Left hindlimb (tissue), 1 donor: ENCODE measurements at places on chromosomes 13 and 19.
A peak's percentile ranks its signal among the peaks of the same experiment; 100 is the strongest.

- DNase-seq = peak; percentile 49
These were observed 47.6 kb upstream of the MAP3K10 start for GRCh38 chr19:40143612-40144011.

- DNase-seq = peak; percentile 55
These were observed 376.1 kb downstream of the DLEU7 start for GRCh38 chr13:50467156-50468110.

DNA sequence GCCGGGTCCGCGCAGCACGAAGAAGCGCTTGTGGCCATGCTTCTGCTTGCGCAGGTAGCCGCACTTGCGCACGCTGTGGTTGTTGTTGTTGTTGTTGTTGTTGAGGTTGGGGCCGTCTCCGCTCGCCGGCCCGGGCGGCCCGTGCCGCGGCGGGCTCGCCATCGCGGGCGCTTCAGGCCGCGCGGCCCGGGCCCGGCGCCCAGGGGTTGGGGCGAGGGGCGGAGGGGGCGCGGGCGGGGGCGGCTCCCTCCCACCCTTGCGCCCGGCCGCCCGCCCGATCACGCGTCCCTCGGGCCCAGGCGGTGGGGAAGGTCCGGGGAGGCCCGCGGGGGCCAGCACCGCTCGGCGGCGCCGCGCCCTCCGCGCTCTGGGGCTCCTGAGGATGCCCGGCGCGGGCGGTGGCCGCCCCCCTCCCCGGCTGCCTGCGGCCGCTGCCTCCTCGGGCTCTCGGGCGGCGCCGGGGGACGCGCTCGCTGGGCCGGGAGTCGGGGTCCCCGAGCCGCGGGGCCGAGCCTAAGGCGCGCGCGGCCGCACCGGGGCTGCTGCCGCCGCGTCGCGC is 412 bp downstream of the IRS2 start:
- DNase-seq = no peak

DNA sequence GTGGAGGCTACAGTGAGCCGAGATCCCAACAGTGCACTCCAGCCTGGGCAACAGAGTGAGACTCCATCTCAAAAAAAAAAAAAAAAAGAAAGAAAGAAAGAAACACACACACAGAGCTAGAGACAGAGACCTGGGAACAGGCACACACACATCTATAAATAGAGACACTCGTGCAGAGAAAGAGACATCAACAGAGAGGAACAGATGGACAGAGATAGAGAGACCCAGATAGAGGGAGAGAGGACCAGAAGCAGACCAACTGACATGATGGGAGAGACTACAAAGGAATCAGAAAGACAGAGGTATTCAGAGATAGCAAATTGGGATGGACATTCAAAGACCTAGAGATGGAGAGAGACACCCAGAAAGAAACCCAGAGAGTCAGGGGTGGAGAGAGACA is 2.1 kb upstream of the CA11 start:
- DNase-seq = no peak

- no peak for DNase-seq
These were observed 47.5 kb upstream of the ESD start for GRCh38 chr13:46844431-46844830.

- peak; percentile 91 for DNase-seq
These were observed 911 bp downstream of the ENOX1 start for GRCh38 chr13:43785650-43786471.

GRCh38 chr19:17121736-17122293 is 46.2 kb downstream of the MYO9B start:
- DNase-seq = no peak

- no peak for DNase-seq
These were observed 836.1 kb upstream of the PCDH20 start for GRCh38 chr13:62251734-62252133.

DNA sequence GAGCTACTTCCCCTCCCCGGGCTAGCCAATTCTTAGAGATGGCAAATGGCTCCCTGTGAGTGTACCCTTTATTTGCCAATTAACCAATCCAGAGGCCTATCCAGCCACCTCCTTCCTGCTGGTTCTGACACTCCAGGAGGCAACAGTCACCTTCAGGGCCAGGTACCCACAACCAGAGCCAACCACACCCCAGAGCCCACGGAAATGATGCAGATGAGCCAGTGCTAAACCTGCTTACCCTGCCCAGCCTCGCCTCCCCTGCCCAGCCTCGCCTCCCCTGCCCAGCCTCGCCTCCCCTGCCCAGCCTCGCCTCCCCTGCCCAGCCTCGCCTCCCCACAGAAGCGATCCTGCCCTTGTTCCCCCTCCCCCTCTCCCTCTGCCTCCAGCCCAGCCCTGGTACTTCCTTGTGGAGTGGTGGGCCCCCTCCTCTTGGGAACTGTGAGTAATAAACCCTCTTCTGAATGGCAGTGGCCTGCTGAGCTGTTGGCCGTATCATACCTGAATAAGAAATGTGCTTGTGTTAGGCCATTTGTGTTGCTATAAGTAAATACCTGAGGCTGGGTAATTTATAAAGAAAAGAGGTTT is 173.8 kb upstream of the RNF113B start:
- no peak for DNase-seq

DNA sequence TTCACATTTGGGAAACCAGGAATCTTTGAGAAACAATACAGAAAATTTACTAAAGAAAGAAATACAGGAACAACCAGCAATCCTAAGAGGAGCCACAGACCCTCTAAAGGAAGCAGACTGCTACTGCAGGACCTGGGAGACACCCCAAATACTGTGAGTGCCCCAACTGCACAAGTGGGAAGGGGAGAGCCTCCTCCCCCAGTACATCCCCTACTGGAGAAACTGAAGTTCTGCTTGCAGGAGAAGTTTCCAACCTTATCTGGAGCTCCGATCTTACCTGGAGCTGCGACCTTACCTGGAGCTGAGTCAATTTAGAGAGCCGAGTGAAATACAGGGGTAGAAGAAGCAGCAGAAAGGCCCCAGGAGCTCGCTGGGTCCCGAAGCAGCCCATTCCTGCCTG is 236.4 kb upstream of the SPRY2 start:
- no peak for DNase-seq

GRCh38 chr13:29849071-29849631 is 1.3 kb downstream of the UBL3 start:
- DNase-seq = no peak

GRCh38 chr13:75641026-75641425 is 4.9 kb downstream of the LMO7 start:
- DNase-seq = no peak

- DNase-seq = no peak
These were observed 62.3 kb downstream of the KCNC3 start for GRCh38 chr19:50266896-50267295.

DNA sequence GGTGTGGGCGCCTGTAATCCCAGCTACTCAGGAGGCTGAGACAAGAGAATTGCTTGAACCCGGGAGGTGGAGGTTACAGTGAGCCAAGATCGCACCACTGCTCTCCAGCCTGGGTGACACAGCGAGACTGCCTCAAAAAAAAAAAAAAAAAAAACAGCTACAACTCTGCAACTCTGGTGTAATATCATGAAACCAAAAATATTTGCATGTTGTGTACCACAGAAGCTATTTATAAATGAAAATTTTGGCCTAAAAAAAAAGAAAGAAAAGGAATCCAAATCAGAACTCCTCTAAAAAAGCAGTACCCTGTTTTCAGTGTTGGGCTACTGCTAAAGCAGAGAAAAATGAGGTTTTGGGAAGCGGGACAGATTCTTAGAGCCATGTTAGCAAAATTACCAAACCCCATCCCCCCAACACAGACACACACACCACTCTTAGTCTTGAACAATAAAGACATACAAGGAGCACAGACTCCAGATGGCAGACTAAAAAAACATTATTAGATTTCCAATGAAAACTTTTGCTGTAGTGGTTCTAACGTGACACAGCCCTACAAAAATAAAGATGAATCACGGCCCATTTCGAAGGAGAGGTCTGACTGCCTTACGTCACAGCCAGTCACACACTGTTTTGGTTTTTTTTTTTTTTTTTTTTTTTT is 51.5 kb downstream of the INSR start:
- DNase-seq = no peak

DNA sequence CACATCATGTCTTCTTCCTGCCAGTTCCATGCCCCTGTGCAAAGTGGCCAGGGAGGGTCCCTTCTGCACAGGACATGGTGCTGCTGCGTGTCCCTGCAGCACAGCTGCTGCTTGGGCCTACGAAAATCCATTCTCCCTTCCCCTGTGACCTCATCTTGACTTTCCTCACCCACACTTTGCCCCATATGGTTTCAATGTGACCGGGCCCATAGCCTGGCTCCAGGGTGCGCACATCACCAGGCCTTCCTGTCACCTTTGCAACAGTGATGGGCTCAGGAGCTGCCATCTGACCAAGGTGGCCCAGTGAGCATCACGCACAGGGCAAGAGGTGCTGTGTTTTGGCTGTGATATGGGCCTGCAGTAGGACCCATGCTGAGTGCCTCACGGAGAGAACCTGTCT is 10.8 kb downstream of the PPP1R12C start:
- no peak for DNase-seq

- DNase-seq = no peak
These were observed 669.3 kb downstream of the LIG4 start for GRCh38 chr13:107545946-107546502.

- DNase-seq = no peak
These were observed 39.4 kb upstream of the FARP1 start for GRCh38 chr13:98103531-98103930.

- no peak for DNase-seq
These were observed 182.9 kb downstream of the TEX29 start for GRCh38 chr13:111503376-111503775.

- DNase-seq = peak; percentile 42
These were observed 24.7 kb downstream of the RASA3 start for GRCh38 chr13:114107686-114108081.

DNA sequence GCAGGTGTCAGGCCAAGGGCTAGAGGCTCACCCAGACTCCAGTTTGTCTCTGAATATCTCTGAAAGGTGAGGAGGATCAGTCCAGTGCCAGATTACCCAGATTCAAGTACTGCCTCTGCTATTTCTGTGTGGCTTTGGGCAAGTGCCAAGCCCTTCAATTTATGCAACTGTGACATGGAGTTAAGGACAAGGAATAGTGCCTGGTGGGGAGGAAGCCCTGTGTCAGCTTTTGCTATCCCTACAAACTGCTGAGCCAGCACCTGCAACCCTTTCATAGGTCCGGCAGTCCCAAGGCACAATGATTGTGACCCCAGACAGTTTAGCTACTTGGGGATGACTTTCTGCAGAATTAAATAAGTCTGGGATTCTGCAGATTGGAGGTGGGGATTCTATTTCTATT is 123.0 kb downstream of the KL start:
- peak; percentile 55 for DNase-seq

- DNase-seq = no peak
These were observed 7.2 kb upstream of the ASPDH start for GRCh38 chr19:50520822-50521465.

DNA sequence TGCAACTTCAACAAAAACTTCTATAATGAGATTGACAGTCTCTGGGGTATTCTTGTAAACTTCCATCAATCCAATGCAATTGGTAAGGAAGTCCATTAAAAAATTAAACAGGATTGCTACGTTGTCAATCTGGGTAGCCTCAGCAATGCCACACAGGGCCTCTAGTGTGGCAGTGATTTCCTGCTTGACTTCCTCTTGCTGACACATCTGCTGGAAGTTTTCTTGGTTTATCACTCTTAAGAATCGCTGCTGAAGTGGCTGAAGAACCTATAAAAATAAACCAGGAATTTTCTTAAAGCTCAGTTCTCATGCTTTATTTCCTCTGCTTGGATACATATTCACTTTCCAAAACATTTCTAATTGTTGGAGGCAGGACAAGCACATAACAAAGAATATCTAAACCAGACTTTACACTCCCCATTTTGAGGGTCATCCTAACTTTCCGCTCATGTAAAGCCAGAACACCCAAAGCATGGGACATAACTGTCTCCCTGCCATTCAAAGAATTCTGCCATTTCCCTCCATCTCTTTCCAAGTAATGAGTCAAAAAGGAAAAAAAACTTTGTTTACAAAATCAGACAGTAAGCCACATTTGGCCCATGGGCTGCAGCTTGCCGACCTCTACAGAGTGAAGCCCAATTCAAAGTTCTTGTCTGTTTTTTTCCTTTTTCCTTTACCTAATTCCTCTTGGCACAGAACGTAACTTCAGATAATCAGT is 23.2 kb upstream of the EEF1AKMT1 start:
- DNase-seq = no peak

- DNase-seq = no peak
These were observed 19.6 kb upstream of the ZNF675 start for GRCh38 chr19:23706657-23707056.

DNA sequence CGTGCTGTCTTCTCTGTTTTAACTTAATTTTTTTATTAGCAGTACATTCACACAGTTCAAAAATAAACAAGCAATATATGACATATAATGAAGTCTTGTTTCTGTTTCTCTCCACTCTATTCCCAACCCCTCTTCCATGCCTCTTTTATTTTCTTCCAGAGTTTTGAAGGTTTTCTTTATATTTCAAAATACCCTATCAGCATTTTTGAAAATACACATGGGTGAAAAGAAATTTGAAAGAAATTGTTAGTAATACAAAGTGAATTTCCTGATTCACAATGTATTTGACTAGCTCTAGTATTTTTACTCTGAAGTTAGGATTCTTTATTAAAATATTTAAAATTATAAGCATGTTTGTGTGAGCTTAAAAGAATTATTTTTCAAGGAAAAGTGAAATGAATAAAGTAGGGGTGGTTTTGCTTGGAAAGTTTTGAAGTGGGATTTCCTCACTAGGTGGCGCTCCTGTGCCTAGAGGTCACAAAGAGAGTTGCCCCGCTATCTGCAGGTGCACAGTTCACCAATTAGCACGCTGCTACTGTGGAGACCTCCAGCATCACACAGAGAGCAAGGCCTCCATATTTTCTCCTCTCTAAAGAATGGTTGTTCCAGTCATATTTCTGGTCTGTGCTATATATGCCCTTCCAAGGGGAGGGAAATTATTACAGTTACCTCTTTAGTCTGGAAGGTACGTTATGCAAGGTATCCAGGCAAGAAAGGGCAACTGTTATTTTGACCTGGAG is 37.6 kb downstream of the SOX21 start:
- DNase-seq = no peak

GRCh38 chr13:112530861-112531260 is 57.1 kb downstream of the TUBGCP3 start:
- DNase-seq = no peak

GRCh38 chr13:59043016-59043415 is 1120.7 kb downstream of the DIAPH3 start:
- no peak for DNase-seq

- no peak for DNase-seq
These were observed 136.7 kb downstream of the GGACT start for GRCh38 chr13:100451923-100452322.

DNA sequence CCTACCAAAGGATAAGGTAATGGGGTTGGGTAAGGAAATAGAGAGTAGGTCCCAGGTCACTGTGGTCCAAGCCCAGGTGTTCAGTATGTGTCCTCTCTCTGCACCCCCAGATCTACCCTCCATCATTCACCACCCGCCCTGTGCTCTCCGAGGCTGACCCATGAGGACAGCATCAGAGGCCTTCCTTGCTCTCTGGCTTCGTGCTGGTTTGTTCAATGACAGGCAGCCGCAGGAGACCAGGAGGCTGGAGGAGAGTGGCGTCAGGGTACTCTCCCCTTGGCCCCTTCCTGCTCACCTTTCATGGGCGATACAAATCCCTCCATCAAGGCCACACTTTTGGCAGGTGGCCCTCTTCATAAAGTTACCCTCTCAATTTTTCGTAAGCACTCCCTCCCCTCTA is 1.7 kb downstream of the TUBA3C start:
- DNase-seq = no peak
